ENCODE measurements at places on chromosomes 6 and 20.

GRCh38 chr6:116309001-116309400 is 29.3 kb upstream of the TSPYL1 start:
- no peak for DNase-seq

- no peak for DNase-seq
Observed at GRCh38 chr6:49913636-49914375, 47.5 kb upstream of the CRISP1 start.

GRCh38 chr20:19049514-19049913 is 162.9 kb upstream of the SLC24A3 start:
- no peak for DNase-seq

GRCh38 chr20:7452890-7453289 is 487.4 kb downstream of the HAO1 start:
- DNase-seq: no peak

GRCh38 chr6:156773935-156774852 is 3.0 kb upstream of the ARID1B start:
- DNase-seq: no peak

GRCh38 chr6:168071620-168072019 is 7.4 kb downstream of the FRMD1 start:
- no peak for DNase-seq

DNA sequence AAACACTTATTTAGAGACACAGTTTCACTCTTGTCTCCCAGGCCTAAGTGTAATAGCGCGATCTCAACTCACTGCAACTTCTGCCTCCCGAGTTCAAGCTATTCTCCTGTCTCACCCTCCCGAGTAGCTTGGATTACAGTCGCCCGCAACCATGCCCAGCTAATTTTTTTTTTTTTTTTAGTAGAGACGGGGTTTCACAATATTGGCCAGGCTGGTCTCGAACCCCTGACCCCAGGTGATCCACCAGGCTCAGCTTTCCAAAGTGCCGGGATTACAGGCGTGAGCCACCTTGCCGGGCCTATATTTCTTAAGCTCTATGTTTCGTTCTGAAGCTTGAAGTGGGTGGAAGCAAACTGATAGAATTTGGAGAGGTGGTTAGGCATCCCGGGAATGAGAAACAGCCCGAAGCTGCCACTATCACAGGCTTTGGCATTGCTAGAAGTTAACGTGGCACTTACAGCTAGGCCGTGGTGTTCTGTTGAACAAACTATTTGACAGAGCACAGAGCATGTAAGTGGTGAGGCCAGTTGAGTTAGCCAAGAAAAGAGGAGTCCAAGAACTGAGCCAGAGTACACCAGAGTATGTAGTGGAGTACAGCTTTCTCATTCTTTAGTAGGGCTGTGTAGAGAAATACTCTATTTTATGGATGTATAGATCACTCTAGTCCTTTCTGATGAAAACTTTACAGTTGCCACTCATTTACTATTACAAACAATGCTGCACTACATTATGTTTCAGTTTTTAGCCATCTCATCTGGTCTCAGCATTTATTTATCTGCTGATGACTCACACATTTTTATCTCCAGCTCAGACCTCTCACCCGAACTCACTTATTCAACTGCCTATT is 62.0 kb upstream of the HFE start:
- DNase-seq: no peak

DNA sequence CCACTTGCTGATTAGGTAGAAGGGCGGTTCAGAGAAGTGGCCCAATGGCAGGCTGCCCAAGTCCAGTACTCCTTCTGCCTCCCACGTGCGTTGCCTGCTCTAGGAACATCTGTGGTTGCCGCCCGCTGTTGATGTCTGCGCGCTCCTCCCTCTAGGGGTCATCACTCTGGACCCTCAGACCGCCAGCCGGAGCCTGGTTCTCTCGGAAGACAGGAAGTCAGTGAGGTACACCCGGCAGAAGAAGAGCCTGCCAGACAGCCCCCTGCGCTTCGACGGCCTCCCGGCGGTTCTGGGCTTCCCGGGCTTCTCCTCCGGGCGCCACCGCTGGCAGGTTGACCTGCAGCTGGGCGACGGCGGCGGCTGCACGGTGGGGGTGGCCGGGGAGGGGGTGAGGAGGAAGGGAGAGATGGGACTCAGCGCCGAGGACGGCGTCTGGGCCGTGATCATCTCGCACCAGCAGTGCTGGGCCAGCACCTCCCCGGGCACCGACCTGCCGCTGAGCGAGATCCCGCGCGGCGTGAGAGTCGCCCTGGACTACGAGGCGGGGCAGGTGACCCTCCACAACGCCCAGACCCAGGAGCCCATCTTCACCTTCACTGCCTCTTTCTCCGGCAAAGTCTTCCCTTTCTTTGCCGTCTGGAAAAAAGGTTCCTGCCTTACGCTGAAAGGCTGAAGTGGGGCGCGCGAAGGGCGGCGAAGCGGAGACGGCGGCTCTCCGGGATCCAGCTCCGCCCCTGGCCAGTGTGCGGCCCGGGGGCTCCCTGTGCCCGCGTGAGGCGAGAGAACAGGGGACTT is 8.5 kb downstream of the TRIM15 start:
- no peak for DNase-seq

- no peak for DNase-seq
Observed at GRCh38 chr20:40481743-40482458, 207.1 kb downstream of the MAFB start.

DNA sequence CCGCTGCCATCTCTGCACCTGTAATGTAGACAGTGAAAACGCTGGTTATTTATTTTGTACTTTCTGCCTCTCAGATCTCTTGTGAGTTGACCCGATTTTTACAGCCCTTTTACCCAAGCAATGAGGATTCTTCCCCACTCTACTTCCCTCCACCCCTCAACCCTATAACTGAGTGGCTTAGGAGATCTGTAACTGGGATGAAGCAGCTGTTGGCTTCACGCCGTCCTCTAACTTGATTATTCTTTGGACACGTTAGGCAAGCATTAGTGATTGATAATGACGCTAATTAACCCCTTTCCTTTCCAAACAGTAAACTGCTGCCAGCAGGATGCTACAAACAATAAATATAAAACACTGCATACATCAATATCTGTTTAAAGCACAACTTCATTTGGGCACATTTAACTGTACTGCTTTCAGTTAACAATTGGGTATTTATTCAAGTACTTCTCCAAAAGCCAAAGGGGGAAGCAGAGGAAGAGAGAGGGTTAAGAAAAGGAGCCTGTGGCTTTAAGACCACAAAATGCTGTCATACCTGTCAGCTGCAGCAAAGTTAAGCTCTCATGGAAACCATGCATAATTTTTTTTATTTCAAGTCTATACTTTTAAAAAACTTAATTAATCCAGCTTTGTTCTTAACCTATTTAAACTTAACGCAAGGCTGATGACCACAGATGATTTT is 21.2 kb downstream of the TFAP2A start:
- DNase-seq: no peak

DNA sequence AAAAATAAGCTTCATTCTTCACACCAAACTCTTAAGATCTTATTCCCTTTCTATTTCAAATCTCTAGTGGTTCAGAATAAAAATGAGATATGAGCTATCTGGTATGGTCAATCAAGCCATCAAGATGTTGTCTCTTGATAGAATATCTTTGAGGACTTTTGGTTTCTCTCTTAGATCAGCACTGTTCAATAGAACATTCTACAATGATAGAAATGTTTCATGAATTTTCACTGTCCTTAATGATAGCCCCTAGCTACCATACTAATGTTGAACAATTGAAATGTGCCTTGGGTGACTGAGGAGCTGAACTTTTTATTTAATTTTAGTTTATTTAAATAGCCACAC is 24.1 kb upstream of the HINT3 start:
- no peak for DNase-seq

- no peak for DNase-seq
Observed at GRCh38 chr6:38176797-38177751, 357.5 kb downstream of the ZFAND3 start.

DNA sequence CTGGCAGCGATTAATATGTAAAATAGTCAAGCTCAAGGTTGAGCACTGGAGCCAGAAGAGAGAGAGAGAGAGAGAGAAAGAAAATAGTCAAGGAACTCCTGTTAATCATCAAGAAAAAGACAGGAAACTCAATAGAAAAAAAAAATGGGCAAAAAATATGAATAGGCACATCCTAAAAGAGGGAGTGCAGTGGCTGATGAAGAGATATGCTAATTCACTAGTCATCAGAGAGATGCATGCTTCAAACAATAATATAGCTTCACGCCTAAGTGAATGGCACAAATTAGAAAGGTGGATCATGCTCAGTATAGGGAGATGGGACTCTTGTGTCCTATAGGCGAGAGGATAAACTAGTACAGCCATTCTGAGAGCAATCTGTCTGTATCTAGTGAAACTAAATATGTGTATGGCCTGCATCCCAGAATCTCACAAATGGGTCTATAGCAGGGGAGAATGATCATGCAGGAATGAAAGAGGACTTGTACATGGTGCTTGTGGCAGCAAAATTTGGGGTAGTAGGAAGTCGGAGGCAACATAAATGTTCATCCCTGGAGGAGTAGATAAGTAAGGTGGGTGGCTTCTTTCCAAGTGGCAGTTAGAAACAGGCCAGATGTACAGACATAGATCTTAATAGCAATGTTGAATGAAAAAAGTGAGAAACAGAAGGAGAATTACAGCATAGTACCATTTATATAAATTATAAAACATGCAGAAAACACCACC is 176.8 kb downstream of the VEGFA start:
- DNase-seq: no peak

GRCh38 chr20:45919542-45920399 is 7.8 kb upstream of the PLTP start:
- DNase-seq: no peak

- DNase-seq: no peak
Observed at GRCh38 chr6:141024526-141024925, 1108.2 kb upstream of the GJE1 start.

- no peak for DNase-seq
Observed at GRCh38 chr6:140046016-140046632, 671.7 kb upstream of the CITED2 start.

GRCh38 chr20:15931897-15932296 is 641.4 kb downstream of the KIF16B start:
- DNase-seq: no peak

DNA sequence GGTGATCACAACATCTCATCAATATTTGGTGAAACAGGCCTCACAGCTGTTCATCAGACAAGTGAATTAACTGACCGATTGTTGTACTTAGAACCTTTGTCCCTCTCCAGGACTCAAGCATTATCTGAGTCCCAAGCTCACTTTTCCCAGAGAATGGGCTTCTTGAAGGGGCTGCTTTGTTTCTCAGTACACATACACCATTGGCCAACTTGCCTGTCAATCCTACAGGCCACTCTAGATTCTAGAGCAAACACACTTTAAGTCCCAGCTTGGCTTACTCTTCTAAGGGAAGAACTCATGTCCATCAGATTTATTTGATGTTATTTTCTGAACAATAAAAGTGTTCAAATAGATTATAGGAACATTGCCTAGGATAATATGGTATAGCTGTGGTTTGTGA is 249.5 kb downstream of the BCKDHB start:
- no peak for DNase-seq

DNA sequence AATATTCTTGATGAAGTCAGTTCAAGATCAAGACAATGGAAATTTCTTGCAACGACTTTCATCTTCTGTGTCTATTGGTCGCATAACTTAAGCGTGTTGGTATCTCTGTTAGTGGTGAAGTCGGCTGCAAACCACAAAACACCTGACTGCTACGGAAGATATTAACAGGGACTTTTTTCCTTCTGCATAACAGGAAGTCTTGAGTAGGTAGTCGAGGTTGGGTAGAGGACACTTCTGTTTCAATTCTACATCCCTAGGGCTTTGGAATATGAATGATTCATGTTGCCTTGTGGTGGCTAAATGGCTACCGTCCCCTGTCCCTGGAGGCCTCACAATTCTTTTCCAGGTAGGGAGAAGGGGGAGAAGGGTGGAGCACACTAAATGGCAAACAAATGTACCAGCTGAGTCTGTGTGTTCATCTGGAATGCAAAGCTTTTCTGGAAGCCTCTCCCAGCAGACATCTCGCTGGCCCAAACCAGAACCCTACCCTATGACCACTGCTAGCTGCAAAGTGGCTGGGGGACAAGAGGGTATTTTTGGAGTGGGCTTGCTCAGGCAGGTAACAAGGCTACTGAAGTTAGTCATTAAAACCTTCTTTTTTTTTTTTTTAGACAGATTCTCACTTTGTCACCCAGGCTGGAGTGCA is 34.6 kb upstream of the NKX2-2 start:
- DNase-seq: no peak

- DNase-seq: no peak
Observed at GRCh38 chr6:47379328-47379727, 69.6 kb upstream of the TNFRSF21 start.

DNA sequence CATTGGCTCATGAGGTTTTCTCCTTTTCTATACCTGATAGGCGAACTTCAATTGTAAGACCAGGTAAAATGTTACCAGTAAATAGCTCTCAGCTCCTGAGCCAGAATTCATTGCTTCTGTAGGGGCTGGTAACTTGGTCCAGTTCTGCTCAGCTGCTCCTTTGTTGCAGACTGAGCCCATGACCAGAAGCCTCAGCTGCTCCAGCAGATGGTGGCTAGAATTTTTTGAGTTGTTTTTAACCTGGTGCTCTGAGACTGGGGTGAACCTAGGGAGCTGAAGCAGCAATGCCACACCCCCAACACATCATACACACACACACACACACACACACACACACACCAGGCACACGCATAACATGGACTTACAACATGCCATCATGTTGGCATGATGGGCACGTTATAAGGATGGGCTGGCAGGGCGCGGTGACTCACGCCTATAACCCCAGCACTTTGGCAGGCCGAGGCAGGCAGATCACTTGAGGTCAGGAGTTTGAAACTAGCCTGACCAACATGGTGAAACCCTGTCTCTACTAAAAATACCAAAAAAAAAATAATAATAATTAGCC is 103.1 kb downstream of the QRSL1 start:
- DNase-seq: no peak

GRCh38 chr6:79040083-79040482 is 38.0 kb downstream of the PHIP start:
- no peak for DNase-seq

DNA sequence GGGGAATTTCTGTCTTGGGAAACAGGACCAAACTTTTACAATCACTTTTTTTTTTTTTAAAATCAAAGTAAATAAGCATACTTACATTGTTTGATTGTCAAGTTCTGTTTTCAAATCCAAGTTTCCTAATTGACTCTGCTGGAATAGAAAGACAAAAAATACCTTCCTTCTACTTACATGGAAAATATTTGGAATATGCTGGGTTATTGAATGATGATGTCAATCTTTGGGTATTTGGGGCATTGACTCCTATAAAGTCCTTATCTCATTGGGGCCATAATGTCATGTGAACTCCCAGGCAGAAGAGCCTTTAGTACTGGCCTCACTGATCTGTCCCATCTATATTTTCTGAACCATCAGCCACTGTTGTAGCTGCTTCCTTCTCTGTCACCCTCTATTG is 122.6 kb upstream of the NOX3 start:
- DNase-seq: no peak

GRCh38 chr6:134950482-134950881 is 581 bp upstream of the ALDH8A1 start:
- DNase-seq: no peak
